NCI-H460 (cell line): ENCODE measurements at places on chromosomes 5 and 9.

GRCh38 chr5:108101130-108101529 is 280.8 kb downstream of the FBXL17 start:
- no peak for DNase-seq

DNA sequence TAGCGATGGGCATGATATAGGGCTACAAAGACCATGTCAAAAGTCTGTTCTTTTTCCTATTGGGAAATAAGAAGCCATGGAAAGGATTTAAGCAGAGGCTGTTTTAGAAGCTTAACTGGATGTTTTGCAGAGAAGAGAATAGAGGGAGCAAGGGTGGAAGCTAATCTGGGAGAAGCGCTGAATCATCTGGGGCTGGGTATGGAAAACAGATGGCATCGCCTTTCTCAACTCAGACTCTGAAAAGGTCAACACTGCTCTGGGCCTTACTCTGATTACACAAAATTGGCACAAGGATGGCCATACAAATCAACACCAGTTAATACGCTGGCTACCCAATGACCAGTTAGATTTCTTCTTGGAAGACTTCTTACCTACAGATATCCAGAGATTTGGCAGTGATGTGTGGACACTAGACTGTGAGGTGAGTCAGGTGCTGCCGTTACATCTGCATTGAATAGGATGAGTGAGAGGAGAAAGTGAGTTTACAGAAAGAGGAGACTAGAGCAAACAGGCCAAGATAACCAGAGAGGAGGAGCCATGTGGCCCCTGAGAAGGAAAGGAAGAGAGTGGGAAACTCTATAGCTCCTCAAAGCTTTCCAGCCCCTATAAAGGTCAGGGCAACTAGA is 6.2 kb upstream of the TCERG1 start:
- no peak for DNase-seq

- DNase-seq: no peak
Observed at GRCh38 chr5:138491284-138491648, 26.0 kb downstream of the EGR1 start.

GRCh38 chr9:18721267-18721994 is 247.5 kb downstream of the ADAMTSL1 start:
- no peak for DNase-seq

DNA sequence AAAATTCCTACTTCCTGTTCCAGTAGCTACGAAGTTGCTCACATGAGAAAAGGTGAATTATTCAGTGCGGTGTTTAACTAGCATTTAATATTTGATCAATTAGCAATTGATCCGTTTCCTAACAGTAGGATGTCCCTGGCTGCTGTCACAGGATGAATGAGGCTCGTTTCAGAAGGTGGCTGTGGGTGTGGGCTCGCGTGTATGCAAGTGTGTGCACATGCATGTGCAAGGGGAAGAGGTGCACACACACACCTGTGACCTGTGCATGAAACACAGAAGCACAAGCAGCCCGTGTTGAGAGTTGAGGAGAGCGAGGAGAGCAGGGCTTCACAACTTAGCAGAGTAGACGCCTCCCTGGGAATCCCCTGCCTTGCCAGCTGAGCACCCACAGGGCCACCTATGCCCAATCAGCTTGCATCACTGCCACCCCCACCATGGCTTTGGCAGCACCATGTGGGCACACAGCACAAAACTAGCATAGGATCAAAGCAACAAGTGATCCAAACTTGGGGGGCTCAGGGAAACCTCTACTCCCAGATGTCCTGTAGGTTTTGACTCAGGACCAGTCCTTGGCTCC is 107.2 kb downstream of the C5orf15 start:
- DNase-seq: no peak

- DNase-seq: no peak
Observed at GRCh38 chr9:4026905-4027304, 273.0 kb downstream of the GLIS3 start.

GRCh38 chr5:150017226-150018005 is 16.9 kb downstream of the HMGXB3 start:
- no peak for DNase-seq

DNA sequence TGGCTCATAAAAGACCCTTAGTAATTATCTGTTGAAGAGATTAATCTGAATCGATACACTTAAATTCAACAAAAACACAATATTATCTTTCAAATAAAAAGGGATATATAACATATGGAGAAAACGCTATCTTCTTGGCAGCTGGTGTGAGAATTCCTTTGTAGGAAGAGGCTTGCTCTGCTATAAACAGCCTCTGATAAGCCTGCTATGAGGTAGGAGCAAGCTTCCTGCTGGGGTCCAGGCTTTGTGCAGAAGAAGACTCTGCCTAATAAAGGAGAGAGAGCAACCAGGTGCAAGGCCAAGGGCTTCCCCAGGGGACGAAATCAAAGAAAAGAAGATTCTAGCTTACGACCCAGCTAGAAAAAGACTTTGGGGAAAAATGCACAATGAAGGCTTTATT is 43.3 kb upstream of the SSBP2 start:
- no peak for DNase-seq

DNA sequence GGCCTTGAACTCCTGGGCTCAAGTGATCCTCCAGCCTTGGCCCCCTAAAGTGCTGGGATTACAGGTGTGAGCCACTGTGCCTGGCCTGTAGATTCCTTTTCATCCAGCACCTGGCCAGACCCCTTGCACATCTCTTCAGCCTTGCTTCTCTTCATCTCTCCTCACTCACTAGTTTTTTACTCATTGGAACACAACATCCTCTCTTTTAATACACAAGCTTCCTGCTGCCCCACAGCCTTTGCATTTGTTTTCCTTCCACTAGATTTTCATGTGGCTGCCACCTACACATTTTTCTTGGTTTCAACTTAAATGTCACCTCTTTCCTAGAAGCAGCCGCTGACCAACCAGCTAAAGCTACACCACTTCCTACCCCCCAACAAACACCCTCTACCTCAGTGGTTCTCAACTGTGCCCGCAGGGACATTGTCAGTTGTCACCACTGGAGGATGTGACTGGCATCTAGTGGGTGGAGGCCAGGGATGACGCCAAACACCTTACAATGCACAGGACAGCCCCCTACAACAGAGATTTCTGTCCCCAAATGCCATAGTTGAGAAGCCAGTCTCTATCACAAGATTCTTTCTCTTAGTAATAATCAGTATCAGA is 33.7 kb downstream of the HAVCR1 start:
- DNase-seq: no peak

DNA sequence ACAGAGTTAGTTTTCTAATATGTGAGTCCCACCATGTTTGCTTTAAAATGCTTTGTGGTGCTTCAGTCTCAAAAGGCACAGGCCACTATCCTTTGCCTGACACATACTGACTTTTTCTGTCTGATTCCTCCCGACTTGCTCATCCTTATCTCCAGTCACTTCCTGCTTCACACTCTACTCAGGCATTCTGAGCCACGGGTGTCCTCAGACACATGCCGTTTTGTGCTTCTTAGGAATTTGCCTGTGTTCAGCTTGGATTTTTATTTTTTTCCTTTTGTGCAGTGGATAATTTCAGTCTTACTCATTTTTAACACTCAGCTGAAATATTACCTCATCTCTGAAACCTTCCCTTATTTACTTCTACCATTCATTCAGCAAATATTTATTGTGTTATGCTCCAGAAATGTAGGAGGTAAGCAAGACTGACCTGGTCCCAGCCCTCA is 54.1 kb downstream of the MAN2A1 start:
- peak; percentile 89 for DNase-seq

DNA sequence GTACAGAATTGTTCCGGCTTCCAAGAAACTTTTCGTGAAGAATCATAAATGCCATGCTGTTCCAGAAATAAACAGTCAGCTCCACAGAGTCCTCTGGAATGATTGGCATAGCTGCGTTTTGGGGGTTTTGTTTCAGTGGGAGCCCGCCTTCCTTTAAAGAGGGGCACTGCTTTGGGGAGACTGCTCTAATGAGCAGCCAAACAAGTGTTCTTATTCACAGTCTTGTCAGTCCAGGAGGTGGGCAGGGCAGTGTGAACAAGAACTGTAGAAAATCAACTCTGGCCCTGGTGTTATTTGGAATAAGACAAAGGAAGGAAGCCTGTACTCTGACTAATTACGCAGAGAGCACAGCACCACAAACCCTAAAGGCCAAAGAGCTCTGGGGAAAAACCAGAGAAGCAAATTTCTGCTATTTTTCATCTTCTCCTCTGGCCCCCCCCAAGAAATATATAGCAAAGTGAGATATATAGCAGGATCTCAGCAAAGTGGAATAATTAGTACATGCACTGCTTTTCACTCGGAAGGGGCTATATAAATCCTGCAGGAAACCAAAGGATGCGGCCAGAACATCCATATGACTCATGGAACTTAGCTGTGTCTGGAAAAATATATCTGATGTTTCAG is 92.9 kb downstream of the GLDC start:
- no peak for DNase-seq

DNA sequence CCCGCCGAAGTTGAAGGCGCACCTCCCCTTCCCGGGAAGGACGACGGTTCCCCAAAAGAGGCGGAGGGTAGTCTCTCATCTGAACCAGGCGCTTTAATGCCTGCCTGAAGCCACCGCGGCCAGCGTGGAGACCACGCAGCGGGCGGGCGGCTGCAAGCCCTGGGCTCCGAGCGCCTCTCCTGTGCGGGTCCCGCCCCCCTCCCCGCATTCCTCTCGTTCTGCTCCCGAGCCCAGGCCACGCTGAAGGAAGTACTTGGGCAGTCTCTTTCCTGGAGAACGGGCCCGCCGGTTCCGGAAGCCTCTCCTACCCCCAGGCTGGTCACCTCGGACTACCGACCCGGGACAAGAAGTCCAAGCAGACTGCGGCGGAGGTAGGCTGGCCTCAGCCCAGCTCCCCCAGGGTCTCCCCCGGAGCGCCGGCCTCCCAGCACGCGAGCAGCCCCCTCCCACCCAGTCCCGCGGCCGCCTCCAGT is 571 bp downstream of the PPIC start:
- no peak for DNase-seq

- no peak for DNase-seq
Observed at GRCh38 chr9:30995956-30996738, 1388.3 kb upstream of the ACO1 start.

GRCh38 chr5:32836176-32836575 is 125.1 kb downstream of the NPR3 start:
- DNase-seq: no peak

DNA sequence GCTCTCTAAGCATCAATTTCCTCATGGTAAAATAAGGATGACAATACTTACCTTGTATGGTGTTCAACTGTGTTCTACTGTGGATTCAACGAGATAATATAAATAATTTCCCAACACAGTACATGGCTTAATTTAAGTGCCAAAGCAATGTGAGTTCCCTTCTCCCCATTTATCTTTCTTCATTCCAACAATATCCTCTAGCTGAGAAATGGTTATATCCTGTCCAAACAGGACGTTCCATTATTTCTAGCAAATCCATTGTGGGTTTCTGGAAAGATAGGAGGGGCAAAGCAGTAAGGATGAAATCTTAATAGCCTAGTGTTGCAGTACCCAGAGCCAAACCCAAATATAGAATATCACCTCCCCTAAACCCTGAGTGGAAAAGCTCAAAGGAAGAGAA is 22.0 kb downstream of the ABCA1 start:
- DNase-seq: no peak

- DNase-seq: no peak
Observed at GRCh38 chr5:178525906-178526732, 64.1 kb downstream of the COL23A1 start.
